ENCODE measurements at places on chromosomes 7 and 10.

- DNase-seq = no peak
These were observed 78.1 kb upstream of the RHEB start for GRCh38 chr7:151597541-151598444.

- no peak for DNase-seq
These were observed 51.8 kb downstream of the HIPK2 start for GRCh38 chr7:139725858-139726484.

DNA sequence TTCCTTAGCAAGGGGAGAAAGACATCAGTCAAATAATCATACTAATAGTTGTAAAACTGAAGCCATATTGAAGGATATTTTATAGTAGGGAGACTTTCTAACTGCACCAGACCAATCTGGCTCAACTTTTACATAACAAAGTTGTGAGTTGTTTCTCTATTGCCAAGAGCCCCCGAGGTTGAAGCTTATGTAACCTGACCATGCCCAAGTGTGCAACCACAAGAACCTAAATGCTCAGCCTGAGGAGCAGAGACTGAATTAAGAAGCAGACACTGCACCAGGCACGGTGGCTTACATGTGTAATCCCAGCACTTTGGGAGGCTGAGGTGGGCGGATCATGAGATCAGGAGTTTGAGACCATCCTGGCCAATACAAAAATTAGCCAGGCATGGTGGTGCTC, 77.3 kb upstream of the ARMC3 start:
- no peak for DNase-seq

GRCh38 chr10:92850185-92850584, 1.9 kb downstream of the EXOC6 start:
- no peak for DNase-seq

GRCh38 chr7:123191132-123191531, 8.6 kb downstream of the SLC13A1 start:
- DNase-seq = no peak

- DNase-seq = no peak
These were observed 572.4 kb downstream of the ATRNL1 start for GRCh38 chr10:115665549-115665948.

- no peak for DNase-seq
These were observed 514.4 kb downstream of the INHBA start for GRCh38 chr7:41188163-41189130.

GRCh38 chr7:49151146-49151545, 226.8 kb downstream of the CDC14C start:
- no peak for DNase-seq

Data from stimulated activated CD8-positive, alpha-beta memory T cell treated with anti-CD3 and anti-CD28 coated beads, Interleukin-15, amount 100 ng/mL, for 4 hours (primary cell).